ENCODE measurements at places on chromosomes 12 and 14.
A peak's percentile ranks its signal among the peaks of the same experiment; 100 is the strongest.

GRCh38 chr12:55132816-55133215 is 6.6 kb downstream of the OR9K2 start:
- no peak for DNase-seq

- no peak for DNase-seq
These were observed 6.0 kb upstream of the KRT71 start for GRCh38 chr12:52558781-52559445.

GRCh38 chr12:124053851-124054250 is 80.8 kb downstream of the ZNF664 start:
- peak; percentile 61 for DNase-seq

DNA sequence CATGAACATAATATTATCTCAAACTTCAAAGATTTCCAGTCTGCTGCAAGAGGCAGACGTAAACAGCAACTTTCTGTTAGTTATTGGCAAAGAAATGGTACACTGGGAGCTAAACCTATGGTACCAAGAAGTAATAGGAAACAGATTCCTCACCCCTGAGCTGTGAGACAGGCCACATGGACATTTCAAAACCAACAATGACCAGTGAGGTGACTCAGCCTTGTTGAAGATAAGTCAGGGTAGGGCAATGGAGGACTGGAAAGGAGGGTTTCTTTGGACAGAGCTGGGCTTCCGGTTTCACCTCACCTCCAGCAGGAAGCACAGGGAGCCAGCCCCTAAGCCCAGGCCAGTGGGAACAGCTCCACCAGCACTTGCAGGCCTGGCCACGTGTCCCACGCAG is 1320.5 kb downstream of the AACS start:
- no peak for DNase-seq

GRCh38 chr14:74841230-74842207 is 34.4 kb downstream of the PROX2 start:
- DNase-seq: no peak

DNA sequence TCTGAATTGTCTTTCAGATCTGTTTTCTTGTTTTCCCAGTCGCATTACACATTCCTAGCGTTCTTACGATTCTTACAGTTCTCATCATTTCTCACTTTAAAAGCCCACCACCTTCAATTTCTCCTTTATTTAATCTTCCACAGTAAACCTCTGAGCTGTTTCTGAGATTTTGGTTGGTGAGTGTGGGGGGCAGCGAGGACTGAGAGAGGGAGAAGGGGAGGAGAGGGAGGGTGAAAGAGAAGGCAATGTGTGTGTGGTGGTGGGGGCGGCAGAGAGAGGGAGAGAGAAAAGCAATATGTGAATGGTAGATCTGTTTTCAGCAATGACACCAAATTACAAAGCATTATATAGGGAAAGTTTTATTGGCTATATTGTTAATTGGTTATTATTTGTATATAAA is 282.6 kb downstream of the SOX5 start:
- DNase-seq: no peak

- DNase-seq: no peak
These were observed 26.3 kb upstream of the AMIGO2 start for GRCh38 chr12:47105914-47106674.

GRCh38 chr14:68583548-68584280 is 209.2 kb downstream of the ZFP36L1 start:
- no peak for DNase-seq

DNA sequence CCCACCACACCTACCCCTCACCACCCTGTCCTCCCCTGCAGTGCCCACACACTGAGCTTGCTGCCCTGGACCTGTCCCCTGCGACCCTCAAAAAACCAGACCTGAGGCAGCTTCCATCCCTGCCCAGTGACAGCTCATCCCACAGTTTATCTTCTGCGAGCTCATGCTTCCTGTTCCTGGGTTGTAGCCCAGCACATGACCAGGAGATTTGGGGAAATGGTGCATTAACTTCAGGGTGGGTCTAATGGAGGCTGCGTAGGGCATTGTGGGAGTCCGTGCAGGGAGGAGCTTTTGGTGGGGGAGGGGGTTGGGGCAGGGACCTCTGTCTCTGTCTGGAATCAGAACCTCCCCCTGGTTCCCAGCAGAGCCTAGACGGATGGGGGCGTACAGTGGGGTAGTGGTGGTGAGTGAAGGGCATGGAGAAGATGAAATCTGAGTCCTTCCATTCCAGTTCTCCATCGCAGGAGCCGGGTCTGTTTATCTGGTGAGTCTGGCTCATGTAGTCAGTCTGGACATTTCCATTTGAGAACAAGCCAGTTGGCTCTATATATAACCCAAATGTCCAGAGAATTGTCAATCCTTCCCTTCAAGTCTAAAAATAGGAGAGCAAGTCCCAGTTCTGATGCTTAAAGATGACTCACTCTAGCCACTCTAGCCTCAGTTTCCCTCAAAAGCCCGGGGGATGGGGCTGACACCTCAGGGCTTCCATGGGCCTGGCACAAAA is 270.9 kb downstream of the CACNA1C start:
- DNase-seq: no peak

DNA sequence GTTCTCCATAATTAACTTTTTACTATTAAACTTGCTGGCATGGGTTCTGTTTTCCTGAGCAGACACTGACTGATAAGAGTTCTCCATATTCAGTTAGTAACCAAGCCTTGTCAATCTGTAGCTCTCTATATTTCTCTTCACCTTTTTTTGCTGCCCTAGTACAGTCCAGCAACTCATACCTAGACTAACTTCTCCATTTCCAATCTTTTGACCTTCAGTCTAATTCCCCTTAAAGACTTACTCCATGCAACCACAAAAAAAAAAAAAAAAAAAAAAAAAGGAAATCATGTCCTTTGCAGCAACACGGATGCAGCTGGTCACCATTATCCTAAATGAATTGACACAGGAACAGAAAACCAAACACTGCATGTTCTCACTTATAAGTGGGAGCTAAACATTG is 125.7 kb upstream of the KRAS start:
- DNase-seq: no peak

GRCh38 chr14:99410019-99410418 is 70.6 kb downstream of the SETD3 start:
- no peak for DNase-seq

DNA sequence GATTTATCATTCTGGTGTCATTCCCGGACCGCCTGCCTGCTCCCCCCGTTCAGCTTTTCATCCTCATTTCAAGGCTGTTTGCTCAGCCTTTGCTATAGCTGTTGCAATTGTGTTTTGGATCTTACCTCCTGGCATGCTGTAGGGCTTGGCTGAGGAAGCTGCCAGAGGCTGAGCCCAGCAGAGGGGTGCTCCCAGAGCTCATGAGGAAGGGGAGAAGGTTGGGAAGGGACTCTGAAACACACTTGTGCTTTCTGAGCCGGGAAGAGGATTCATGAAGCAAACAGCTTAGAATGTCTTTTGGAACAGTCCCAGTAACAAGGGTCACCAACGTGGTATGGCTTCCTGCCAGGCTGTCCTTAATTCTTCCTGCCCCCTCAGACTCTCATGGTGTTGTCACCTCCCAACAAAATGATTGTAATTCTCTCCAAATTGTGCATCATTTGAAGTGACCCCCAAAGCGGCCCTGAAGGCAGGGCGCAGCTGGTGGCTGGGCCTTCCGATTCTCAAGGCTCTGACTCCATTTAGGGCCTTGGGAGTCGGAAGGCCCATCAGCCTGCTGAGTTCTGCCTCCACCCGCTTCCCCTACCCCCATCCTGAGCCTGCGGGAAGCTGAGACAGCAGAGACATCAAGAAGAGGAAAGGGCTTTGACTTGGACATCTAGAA is 111.9 kb upstream of the ARHGAP5 start:
- DNase-seq: no peak

DNA sequence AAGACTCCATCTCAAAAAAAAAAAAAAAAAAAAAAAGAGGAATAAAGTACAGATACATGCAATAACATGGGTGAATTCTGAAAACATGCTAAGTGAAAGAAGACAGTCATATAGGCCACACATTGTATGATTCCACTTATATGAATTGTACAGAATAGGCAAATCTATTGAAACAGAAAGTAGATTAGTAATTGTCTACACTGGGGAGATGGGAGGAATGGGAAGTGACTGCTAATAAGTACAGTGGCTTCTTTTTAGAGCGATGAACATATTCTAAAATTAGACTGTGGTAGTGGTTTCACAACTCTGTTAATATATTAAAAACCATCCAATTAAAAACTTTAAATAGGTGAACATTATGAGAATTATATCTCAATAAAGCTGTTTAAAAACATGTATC is 74.4 kb downstream of the ANKS1B start:
- DNase-seq: no peak

- no peak for DNase-seq
These were observed 18.8 kb downstream of the NCKAP5L start for GRCh38 chr12:49809381-49809905.

DNA sequence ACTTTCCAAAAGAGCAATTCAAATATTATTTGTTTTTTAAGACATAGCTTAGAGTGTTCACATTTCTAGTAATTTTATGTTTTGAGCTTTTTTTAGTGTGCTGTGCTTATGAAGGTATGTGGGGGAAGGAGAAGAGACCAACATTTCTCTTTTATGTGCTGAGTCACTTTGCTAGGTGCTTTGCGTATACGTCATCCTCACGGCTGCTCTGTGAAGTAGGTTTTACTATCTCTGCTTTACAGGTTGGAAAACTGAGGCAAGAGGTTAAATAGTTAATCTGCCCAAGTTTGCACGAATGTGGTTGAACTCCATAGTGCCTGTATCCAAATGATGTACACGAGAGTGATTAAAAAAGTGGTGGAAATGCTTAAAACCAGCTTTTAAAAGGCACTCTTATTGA is 75.9 kb downstream of the AEBP2 start:
- DNase-seq: no peak

- no peak for DNase-seq
These were observed 31.4 kb upstream of the SLC35F4 start for GRCh38 chr14:57897144-57897748.

DNA sequence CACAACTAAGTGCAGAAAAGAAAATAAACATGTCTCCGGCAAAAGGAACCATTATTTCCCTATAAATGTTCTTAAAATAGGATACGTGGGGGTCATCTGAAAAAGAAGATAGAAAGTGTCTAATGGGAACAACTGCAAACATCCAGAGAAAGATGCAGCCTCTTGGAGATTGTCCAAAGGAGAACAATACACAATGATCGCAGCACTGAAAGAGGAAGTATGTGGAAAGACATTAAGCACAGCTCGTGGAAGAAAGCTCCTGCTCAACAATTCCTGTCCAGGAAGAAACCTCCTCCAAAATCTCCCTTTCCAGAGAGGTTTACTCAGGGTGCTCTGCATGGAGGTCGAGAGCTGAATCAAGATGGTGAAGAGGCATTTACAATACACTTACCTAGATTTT is 2.5 kb upstream of the LALBA start:
- no peak for DNase-seq

DNA sequence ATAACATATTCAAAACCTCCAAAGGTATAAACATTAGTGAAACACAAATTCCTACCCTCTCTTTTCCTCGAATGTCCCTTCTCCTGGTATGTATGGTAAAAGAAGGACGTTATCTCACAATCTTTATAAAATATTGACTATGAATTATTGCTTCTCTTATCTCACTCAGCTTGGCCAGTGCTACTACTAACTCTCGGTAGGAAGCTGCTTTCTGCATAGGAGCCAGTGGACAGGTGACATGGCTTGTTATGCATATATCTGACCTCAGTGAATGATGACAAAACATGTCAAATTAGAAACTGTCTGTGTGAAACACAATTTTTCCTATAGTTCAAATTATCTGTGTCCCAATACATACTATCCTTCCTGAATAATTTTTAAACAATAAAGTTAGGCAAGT is 48.5 kb upstream of the FLRT2 start:
- DNase-seq: no peak

GRCh38 chr14:74638066-74638465 is 26.0 kb upstream of the LTBP2 start:
- no peak for DNase-seq

GRCh38 chr12:34598851-34599529 is 576.7 kb downstream of the ALG10 start:
- no peak for DNase-seq

DNA sequence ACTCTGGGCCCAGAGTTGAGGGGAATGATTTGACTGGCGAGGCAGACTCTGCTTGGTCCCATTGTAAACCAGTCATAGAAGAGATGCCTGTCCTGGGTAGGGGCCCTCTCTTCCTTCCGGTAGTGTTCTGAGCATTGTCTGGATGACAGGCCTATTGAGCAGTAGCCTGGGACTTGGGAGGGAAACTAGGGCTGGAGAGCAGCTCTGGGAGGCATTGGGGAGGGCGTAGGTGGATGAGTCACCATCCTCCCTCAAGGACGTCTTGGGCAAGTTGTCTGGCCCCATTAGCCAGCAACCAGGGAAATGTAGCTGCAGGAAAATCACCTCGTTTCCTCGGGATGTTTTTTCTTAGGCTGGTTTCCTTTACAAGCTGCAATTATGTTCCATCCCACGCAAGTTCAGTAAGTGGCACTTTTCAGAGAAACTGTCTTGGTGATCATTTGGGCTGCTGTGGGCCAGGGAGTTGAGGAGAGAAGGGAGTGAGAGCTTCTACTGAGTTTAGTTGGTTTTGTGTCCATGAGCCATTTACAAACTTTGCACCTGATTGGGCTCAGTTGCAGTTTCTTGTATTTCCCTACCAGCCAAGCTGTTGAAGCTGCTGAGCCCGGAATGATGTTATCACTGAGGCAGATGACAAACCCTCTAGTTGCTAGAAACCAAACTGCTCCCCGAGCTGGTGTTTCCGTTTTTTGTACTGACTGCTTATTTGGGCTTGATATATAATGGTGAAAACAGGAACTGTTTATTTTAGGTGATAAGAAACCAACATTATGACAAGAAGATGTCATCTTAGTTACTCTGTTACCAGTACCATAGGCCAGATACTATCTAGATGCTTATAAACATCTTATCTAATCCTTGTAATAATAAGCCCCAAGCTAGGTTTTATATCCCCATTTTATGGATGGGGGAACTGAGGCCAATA is 147.6 kb downstream of the CHST11 start:
- peak; percentile 16 for DNase-seq

DNA sequence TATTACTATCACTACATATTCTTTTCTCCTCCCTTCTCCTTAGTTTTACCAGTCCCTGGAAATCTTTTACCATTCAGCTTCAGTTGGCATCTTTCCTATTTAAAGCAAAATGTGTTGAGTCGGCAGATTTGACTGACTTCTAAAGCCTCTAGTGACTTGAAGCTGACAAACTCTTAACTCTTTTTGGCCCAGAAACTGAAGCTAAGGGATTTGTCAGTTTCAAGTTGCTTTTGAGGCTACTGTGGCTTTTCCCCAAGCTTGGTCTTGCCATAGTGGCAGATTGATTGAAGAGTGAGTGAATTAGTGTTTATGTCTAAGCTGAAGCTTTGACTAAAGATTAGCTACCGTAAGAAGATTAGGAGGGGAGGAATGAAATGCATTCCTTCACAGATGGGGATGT is 104.0 kb downstream of the ETNK1 start:
- no peak for DNase-seq
